ENCODE measurements at places on chromosomes 4 and X.

- no peak for DNase-seq
Observed at GRCh38 chrX:24485976-24486680, 21.0 kb downstream of the PDK3 start.

- no peak for DNase-seq
Observed at GRCh38 chr4:8905226-8905772, 33.7 kb upstream of the HMX1 start.

DNA sequence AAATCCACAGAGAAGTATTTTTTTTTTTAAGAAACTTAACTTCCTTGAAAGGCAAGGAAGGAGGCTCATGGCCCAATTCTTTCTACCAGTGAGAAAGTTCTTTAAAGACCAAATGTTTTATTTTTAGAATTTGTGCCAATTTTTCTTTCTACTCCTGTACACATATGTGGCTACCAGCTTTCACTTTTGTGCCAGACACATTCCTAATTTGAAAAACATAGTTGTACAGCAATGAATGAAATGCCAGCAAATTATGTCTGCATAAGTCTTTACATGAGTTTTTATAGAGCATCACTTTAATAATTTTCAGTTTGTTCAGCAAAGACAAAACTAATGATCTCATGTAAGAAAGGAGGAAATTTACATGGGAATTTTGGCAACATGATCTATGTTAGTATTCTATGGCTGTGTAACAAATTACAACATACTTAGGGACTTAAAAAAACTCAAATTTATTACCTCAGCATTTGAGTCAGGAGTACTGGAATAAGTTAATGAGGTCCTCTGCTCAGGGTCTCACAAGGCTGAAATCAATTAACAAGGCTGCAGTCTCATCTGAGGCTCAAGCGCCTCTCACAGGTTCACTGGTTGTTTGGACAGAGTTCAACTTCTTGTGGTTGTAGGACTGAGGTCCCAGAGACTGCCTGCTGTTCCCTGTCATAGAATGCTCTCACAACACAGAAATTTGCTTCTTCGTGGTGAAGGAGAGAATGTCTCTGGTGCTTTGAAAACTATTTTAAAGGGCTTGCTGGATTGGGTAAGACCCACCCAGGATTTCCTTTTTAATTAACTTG is 678.2 kb upstream of the FAM241A start:
- DNase-seq, result no peak

DNA sequence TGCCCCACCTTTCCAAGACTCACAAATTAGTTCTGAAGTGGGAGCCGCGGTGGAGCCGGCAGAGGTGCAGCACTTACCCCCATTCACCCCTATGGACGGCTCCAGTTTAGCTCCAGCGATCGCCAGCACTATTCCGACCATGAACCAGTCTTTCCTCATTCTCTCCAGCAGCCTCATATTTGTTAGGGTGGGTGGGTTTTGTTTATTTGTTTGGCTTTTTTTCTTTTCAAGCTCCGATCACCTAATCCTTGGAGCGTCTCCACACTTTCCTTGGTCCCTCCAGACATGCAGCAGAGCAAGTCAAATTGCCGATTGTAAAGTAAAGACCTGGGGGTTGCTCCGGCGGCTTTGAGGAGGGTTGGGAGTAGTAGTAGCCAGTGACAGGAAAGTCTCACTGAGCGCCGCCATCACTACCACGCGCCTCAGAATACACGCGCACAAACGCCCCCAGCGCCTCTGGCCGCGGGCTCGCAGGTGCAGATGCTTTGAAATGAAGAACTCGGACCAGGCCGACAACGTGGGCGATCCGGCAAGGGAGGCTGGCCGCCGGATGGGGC is at the start of gene SLC10A7:
Gene SLC10A7, minus strand, starts transcription at position 400 of the 557 bp plus-strand sequence. Its CDS starts 223 bp downstream, at position 177.
- DNase-seq, result peak; percentile 59

Measured in NCI-H187 (cell line).